ENCODE measurements at places on chromosomes 5 and 9.

GRCh38 chr9:86818636-86819035 is 128.7 kb downstream of the GAS1 start:
- no peak for DNase-seq

DNA sequence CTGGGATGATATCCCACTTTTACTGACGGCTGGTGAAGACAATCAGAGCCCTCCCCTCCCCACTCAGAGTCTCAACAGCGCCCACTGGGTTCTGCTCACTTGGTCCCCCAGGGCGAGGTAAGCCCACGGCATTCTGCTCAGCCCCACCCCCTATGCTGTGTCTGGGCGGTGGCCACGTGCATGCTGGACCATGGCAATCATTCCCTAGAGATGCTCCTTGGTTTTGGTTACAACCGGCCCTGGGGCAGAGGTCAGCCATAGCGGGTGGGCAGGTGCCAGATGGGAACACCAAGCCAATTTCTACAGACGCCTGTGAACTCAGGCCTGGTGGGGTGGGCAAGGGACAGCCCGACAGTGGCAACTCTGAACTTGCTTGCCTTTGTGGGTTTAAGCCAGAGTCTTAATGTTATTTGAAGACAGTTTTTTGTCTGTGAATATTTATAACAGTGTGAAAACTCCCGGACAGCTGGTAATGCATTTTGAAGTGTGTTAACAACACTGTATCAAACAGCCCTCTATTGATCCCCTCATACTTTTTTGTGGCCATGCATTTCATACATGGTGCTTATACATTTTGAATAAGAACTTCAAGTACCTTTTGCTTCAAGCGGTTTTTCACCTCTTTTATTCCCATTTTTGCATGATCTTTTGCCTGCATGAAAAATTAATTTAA is 94.2 kb downstream of the CRB2 start:
- no peak for DNase-seq

- no peak for DNase-seq
These were observed 125.2 kb upstream of the SMIM23 start for GRCh38 chr5:171660434-171660833.

DNA sequence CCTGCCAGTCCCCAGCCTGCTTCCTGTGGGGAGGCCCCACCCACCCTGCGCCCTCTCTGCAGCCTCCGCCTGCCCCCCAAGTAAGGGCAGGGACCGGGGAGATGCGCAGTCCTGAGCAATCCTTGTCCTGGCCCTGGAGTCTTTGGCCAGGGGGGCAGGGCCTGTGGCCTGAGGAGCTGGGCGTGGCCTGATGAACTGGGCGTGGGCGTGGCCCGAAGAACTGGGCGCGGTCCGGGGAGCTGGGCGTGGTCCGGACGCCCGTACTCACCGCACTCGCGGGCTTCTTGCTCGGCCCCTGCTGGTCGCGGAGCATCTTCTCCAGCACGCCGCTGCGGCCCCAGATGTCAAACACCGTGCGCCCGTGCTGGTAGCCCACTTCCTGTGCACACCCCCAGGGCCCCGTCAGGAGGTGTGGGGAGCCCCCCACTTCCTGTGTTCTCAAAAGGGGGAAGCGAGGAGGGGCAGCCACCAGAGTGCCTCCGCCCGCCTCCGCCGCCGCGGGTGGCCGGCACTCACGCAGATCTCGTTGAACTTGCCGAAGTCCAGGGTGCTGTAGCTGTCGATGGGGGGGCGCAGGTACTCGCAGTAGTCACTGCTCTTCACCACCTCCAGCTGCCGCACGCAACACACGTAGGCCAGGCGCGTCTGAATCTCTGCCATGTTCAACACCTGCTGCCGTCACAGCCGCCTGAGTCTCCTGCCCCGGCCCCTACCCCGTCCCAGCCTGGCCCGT is 2.7 kb upstream of the NSMF start:
- DNase-seq = peak; percentile 85

GRCh38 chr9:124511426-124511840 is 4.2 kb upstream of the NR5A1 start:
- no peak for DNase-seq

- DNase-seq = no peak
These were observed 40.1 kb upstream of the SLC6A19 start for GRCh38 chr5:1161108-1161832.

- no peak for DNase-seq
These were observed 3.5 kb downstream of the DBN1 start for GRCh38 chr5:177469750-177470525.

DNA sequence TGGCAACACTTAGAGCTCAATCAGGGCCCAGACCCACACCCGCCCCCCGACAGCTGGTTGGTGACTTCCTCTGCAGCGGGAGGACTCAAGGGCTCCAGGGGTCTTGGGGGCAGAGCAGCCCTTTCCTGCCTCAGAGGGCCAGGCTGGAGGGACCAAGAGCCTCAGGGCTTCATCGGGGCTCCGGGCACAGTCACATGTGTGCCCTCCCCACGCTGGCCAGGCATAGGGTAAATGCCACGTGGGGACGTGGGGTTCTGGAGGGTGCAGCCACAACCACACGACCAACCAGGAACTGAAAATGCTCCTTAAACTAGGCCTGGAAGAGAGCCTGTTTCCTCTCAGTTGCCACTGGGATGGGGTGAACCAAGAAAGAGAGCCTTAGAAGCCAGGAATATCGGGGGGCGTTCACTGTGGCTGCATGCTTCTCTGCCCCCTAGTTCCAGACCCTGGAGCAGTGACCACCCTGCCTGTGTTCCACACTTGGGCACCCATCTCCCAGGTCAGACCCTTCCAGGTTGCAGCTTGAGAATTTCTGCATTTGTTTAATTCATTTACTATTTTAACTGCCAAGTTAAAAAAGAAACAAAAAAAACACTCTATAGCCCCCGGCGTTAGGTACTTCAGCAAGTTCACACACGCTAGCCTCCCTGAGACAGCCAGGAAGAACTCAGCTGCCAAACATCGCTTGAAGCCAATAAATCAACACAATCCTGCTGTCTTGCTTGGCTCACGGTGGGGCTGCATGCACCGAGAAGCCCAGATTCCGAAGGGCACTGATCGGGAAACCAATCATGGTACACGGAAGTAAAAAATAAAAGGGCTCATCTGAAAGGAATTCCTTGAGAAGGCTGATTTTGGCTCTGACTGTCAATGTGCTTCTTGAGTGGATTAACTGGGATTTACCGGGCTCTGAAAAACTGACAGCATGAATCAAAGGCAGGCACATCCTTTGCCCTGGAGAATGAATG is 56.1 kb upstream of the PHYKPL start:
- DNase-seq = no peak

DNA sequence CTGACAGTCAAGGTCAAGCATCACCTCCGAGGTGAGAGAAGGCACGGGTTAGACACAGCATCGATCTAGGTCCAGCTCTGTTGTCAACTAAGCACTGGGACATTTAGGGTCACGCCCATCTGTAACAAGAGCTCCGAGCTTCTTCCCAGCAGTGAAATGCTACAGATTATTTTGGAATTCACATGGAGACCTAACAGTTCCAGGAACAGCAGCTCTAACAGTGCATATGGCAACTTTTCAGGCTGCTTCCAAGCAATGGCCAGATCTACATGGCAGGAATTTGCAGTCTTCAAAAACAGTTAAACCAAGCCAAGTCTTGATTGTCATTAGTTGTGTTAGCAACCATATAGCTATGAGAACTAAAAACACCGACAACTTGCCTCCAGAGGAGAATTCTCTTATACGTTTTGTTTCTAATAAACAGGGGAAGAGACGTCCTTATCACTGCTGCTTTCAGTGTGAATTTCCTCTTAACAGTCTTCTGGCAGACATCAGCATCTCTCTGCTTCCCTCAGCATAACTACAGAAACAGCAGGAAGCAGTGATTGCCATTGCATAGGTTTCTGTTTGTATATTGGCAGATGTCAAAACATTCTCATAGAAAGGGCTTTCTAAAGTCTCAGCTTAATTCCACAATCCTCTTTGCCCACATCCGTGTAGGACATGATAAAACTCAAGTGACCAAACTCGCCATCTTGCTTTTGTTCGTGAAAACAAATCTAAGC is 242.1 kb upstream of the DAPK1 start:
- DNase-seq = no peak

DNA sequence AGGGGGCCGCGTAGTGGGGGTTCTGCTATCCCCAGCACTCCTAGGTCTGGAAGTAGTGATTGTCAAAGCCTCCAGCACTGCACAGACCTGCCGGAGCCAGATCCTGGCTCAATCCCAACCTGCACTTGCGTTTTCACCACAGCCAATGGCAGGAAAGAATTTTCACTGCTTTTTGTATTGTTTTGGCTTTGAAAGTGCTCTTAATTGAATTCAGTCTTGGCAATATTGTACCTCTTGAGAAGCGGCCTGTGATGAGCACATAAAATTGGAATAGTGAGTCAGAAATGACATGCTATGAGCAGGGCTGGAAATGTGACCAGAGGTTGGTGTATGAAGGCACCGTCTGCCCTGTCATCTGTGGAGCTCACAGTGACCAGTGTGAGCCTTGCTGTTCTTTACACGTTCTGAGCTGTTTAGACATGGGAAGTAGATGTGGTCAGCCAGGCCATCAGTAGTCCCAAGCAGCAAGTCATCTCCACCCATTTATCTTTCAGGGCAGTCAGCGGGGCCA is 41.5 kb downstream of the SECISBP2 start:
- no peak for DNase-seq

GRCh38 chr5:172006321-172007174 is at the start of gene FBXW11:
FBXW11 (minus strand) TSS chr5:172006638; CDS start chr5:172006502, 136 bp downstream.
- peak; percentile 94 for DNase-seq

GRCh38 chr9:130713286-130713960 is 19.8 kb downstream of the EXOSC2 start:
- no peak for DNase-seq

GRCh38 chr5:177390363-177391300 is 6.4 kb downstream of the SLC34A1 start:
- peak; percentile 82 for DNase-seq

- DNase-seq = peak; percentile 79
These were observed 138.6 kb downstream of the PALM2AKAP2 start for GRCh38 chr9:109918339-109919163.

- DNase-seq = no peak
These were observed 63.6 kb downstream of the CEP120 start for GRCh38 chr5:123359454-123360200.

- DNase-seq = no peak
These were observed 12.3 kb downstream of the RMI1 start for GRCh38 chr9:83992901-83993300.

GRCh38 chr5:132827943-132828673 is 2.3 kb downstream of the SHROOM1 start:
- DNase-seq = no peak

DNA sequence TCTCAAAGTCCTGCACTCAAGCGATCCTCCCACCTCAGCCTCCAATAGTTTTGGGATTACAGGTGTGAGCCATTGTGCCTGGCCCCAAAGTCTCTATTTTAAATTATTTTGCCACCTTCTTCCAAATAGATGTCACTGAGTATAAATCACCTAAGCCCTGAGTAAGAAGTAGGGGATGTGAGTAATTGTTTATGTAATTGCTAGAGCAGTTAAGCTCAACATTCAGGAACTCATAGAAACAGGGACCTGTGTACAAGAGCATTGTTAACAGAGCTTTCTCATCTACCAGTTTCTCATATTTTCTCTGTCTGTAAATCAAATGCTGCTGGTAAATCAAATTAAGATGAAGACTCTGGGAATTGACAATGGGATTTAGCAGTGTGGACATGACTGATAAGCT is 26.3 kb downstream of the CDK7 start:
- DNase-seq = no peak

- no peak for DNase-seq
These were observed 1.6 kb upstream of the GLIPR2 start for GRCh38 chr9:36134761-36135505.

DNA sequence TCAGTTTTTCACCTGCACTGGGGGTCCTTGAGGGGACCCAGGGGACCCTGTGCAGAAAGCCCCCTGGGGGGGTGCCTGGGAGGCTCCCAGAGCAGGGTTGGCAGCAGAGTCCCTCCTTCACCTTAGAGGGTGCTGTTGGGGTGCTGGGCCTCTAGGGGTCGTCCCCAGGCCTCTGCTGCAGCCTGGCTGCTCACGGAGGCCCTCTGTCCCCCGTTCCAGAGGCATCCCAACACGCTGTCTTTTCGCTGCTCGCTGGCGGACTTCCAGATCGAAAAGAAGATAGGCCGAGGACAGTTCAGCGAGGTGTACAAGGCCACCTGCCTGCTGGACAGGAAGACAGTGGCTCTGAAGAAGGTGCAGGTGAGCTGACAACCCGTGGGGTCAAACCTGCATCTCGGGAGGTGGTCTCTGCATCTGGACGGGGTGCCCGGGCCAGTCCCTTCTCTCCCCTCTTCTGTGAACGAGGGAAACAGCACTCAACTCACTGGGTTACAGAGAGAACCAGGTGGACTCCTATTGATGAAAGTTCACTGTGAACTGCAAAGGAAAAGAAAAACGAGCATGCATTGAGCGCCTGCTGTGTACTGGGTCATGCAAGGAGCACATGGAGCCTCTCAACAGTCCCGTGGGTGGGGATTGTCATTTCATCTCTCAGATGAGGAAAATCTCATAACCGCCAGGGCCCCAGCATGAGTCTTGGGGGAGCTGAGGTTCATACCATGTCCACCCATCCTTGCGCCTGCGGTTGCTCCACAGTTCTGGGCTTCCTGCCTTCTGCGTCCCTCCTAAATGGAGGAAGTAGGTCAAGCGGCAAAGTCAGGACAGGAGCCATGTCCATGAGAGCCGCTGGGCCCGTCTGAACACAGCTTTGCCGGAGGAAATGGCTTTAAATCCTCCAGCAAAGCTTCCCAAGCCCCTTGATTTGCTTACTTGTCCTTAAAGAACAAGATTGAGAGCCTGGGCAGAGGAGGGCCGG is 54.8 kb downstream of the NEK6 start:
- no peak for DNase-seq

DNA sequence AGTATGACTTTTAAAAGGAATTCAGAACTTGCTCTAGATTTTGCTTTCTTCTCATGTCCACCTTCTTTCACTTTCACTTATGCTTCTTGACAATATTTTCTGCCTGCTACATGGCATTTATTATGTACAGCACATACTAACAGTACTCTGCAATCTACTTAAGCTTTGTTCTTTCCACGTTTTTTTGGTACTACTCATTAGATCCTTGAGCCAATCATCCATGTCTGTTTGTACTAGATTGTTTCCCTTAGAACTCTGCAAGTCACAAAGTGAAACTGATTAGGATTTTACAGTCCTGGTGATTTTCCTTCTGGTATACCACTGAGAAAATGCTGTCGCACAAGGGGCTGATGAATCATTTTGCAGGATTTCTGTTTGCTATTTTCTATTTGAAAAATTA is 78.3 kb downstream of the PARP8 start:
- no peak for DNase-seq

DNA sequence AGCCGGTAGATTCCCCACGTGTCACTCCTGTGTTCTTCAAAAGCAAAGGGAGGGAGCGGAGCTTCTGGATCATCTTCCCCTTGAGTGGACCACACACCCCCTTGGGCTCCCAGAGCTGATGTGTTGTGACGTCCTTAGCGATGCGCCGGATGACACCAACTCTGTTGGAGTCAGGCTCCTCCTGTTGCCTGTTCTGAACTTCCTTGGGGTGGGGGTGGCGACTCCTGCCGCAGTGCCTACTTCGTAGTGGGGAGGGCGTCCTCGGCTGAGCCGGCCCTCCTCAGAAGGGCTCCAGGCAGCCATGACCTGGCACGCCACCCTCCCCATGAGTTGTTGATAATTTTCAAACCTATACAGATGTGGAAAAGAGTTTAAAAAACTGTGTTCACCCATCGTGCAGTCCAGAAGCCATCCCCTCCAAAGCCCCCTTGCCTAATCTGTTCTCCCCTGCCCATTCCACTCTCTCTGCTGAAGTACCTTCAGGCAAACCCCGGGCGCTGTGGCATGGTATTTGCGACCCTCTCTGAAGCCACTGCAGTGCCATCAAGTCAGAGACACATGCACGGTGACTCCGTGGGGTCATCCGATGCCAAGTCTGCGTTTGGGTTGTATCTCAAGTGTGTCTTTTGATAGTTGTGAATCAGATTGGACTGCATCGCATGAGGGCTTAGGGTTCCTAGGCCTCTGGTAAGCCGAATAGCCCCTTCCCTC is 16.7 kb downstream of the EXOC3 start:
- no peak for DNase-seq
